ENCODE measurements at places on chromosomes 3 and 15.

- no peak for DNase-seq
Measured at GRCh38 chr3:119738741-119739140, 35.9 kb downstream of the CFAP91 start.

DNA sequence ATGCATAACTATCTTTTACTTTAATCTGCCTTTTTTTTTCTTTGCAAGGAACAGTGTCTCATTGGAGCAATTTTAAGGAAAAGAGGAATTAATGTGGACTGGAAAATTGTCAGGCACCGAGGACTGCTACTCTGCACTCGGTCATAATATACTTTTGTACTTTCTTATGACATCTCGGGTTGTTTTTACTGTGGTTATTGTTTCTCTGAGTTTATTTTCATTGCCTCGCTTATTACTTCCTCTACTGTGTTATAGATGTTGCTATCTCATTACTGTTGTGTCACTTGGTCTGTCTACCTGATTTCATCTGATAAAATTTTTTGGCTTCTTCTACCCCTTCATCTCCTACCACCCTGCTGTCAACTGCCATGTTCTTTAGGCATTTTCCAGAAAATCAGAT, 213.5 kb upstream of the POU1F1 start:
- DNase-seq, result no peak

DNA sequence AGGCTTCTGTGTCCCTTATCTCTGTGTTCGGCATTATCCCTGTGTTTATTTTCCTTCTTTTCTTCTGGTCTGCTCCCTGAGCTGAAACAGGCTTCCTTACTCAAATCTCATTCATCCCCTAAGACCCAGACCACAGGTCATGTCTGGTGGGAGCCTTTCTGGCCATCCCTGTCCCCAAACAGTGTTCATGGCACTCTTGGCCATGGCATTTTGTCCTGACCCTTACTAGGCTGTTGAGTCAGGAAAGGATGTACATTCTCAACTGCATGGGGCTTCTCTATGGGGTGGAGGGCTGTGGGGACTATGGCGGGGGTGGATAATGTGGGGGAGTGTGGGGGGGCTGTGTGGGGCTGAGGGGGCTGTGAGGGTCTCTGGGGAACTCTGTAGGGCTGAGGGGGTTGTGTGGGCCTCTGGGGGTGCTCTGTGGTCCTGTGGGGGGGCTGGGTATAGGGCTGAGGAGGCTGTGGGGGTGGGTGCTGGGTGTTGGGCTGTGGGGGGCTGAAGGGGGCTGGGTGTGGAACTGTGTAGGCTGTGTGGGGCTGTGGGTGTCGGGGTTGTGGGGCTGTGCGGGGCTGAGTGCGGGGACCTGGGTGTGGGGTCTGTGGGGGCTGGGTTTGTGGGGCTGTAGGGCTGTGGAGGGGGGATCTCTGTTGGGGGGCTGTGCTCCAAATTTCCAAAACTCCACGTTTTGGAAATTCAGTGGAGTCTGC, 64.3 kb downstream of the KLF13 start:
- DNase-seq, result no peak

DNA sequence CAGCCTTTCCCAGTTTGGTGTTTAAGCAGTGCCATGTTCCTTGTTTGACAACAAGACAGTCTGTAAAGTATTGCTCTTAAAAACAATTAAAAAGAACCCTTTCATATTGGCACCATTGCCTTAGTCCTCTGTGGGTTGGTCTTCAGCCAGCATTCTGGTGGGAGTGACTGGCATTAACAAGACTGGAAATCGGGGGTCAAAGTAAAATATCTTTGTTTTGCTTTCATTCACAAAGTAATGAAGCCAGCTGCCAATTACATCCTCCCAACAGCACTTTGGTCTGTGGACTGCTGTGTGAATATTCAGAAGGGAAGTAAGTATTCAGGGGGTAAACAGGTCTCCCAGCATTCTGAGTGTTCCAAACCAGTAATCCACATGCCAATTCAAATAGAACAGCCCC, 8.3 kb upstream of the VILL start:
- DNase-seq, result no peak

Data from keratinocyte (primary cell).